Psoas muscle (tissue), 8 donors: ENCODE measurements at places on chromosomes 4 and X. TPM values are rescaled to one million over a fixed set of nuclear protein-coding genes. Genes with fewer than 3 reads are reported as not detected.
A peak's percentile ranks its signal among the peaks of the same experiment; 100 is the strongest.

The SPANXA1 gene
- not detected for total RNA-seq

The MAGEA10 gene
- not detected for total RNA-seq

The TBC1D8B gene
- 0.99 TPM for total RNA-seq

The RENBP gene
- total RNA-seq: 4.4 TPM

The MGARP gene
- total RNA-seq: 1.0 TPM

The PQBP1 gene
- total RNA-seq: 57.8 TPM

DNA sequence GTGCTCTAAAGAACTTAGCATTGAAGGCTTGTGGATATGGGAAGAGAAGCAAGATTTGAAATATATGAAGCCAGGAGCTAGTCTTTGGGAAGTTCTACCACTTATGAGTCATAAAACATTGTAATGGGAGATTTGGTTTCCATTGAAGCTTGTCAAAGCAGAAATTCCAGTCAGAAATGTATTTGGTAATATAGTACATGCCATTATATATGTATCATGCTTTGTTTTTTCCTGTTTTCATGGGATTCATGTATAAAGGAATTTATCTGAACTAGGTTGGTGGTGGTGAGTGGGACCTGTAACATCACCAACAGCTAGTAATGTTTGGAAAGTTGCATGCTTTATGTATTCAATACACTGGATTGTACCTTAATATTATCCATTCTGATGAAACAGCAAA lies 14.6 kb upstream of the DCAF8L2 start:
- no peak for DNase-seq
- H3K4me3 ChIP-seq: no peak overlapping the region
- no peaks in the 10 kb centered on the region for H3K4me1 ChIP-seq

DNA sequence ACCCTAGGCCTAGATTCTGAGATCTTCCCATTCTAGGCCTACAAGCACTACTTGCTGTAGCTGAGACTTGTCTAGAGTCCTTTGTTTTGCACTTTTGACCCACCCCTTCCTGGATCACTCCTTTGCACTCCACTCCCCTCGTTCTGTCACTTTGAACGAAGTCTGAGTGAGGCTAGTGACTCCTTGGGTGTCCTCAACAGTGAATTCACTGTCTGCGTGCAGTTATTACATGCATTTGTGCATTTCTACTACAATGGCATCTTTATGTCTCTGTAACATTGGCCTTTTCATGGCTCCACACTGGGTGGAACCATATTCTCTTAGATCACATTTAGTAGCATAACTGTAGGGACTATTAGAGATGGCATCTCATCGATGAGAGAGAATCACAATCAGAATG lies 50.5 kb downstream of the OCRL start:
- no peaks in the 10 kb centered on the region for H3K27me3 ChIP-seq
- DNase-seq: no peak
- peaks cover 12% of the 10 kb centered on the region for H3K4me1 ChIP-seq

- no peaks in the 10 kb centered on the region for H3K4me1 ChIP-seq
- peaks cover 8% of the 10 kb centered on the region for H3K36me3 ChIP-seq
- no peak overlapping the region for H3K27ac ChIP-seq
- H3K4me3 ChIP-seq: no peak overlapping the region
Observed at GRCh38 chr4:112251019-112251643, 19.5 kb downstream of the AP1AR start.

- no peaks in the 10 kb centered on the region for H3K27me3 ChIP-seq
- H3K27ac ChIP-seq: peak overlapping the region; percentile 93
- DNase-seq: peak; percentile 13
- H3K4me1 ChIP-seq: peaks cover 49% of the 10 kb centered on the region
- H3K36me3 ChIP-seq: no peaks in the 10 kb centered on the region
- peak overlapping the region; percentile 87 for H3K4me3 ChIP-seq
Observed at GRCh38 chr4:1250527-1250812, 1.5 kb upstream of the CTBP1 start.

- no peak overlapping the region for H3K27ac ChIP-seq
- H3K27me3 ChIP-seq: no peaks in the 10 kb centered on the region
- no peak overlapping the region for H3K4me3 ChIP-seq
- no peaks in the 10 kb centered on the region for H3K4me1 ChIP-seq
- DNase-seq: no peak
Observed at GRCh38 chr4:76117536-76117935, 30.7 kb downstream of the NUP54 start.

DNA sequence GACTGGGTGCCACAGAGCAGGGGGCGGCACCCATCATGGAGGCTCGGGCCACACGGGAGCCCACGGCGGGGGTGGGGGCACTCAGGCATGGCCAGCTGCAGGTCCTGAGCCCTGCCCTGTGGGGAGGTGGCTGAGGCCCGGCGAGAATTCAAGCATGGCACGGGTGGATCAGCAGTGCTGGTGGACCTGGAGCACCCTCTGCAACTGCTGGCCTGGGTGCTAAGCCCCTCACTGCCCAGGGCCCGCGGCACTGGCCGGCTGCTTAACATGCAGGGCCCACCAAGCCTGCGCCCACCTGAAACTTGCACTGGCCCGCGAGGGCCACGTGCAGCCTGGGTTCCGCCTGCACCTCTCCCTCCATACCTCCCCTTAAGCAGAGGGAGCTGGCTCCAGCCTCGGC lies 258.6 kb downstream of the CENPC start:
- no peaks in the 10 kb centered on the region for H3K36me3 ChIP-seq
- no peak overlapping the region for H3K4me3 ChIP-seq
- no peaks in the 10 kb centered on the region for H3K27me3 ChIP-seq
- no peak for DNase-seq

DNA sequence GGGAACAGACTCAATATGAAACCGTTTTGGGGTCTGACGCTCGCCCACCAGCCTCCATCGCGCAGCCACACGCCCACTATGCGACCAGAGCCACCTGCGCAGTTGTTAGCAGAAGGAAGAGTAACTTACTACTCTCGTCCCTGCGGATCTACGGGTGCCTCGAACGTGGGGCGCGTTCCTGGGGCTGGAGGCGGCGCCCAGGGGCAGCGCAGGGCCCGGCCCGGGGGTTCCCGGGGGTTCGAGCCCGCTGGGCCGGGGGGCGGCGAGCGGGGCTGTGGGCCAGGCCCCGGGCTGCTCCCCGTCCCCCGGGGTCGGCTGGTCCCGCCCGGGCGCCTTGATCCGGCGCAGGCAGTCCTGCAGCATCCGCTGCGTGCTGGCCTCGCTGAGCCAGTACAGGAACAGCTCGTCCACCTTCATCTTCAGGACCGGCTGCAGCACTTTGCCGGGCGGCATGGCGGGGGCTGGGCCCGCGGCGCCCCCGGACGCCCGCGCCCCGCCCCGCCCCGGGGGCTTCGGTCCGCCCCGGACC lies 404 bp downstream of the PPP2R3B start:
- DNase-seq: no peak
- peak overlapping the region; percentile 99 for H3K27ac ChIP-seq
- H3K4me1 ChIP-seq: no peaks in the 10 kb centered on the region
- no peaks in the 10 kb centered on the region for H3K27me3 ChIP-seq
- peak overlapping the region; percentile 87 for H3K4me3 ChIP-seq
